Activated gamma-delta T cell treated with anti-CD3 and anti-CD28 coated beads, Interleukin-2, amount 50 U/mL, for 16 hours (primary cell): ENCODE measurements at places on chromosomes 5 and 9.

GRCh38 chr5:118611332-118611945 lies 376.9 kb downstream of the DTWD2 start:
- DNase-seq = no peak

DNA sequence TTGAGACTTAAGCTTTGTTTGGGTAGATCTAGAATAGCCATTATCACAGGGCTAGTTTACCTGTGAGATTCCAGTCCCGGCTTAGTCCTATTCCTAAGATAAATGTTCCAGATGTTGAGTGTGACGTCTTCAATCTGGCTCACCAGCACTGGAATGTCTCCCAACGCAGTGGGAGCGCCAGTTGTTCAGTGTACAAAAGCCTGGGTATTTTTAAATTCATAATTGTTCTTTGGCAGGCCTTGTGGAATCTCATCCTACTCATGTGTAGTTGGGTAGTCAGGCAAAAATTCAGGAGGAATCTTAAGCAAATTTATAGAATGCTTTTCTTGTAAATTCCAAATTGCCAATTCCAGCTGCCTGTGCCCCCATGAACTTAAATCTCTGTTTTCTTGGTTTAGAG lies 272.6 kb upstream of the KCNN2 start:
- DNase-seq = no peak

DNA sequence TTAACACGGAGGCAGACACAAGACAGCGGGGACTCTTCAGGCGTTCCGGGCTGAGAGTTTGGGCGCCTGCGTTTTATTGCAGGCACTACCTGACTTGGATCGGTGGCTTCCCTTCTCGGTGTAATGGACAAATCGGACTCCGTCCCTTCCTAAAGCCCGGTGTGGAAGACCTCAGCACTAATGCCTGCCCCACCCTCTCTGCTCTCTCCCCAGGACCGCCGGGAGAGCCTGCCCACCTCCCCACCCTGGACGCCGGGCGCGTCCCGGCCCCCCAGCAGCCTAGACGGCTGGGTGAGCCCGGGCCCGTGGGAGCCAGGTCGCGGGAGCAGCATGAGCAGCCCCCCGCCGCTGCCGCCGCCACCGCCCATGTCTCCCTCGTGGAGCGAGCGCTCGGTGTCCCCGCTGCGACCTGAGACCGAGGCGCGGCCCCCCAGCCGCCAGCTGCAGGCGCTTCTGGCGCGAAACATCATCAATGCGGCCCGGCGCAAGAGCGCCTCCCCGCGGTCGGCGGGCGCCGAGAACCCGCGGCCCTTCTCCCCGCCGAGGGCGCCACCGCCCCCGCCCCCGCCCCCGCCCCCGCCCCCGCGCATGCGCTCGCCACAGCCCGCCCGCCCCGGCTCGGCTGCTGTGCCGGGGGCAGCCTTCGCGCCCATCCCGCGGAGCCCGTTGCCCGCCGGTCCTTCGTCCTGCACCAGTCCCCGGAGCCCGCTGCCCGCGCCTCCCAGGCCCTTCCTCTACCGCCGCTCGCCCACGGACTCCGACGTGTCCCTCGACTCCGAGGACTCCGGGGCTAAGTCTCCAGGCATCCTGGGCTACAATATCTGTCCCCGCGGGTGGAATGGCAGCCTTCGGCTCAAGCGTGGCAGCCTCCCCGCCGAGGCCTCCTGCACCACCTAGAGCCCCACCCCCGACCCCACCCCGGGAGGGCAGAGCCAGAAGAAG lies 4.6 kb upstream of the MYOZ3 start:
- peak; percentile 57 for DNase-seq

DNA sequence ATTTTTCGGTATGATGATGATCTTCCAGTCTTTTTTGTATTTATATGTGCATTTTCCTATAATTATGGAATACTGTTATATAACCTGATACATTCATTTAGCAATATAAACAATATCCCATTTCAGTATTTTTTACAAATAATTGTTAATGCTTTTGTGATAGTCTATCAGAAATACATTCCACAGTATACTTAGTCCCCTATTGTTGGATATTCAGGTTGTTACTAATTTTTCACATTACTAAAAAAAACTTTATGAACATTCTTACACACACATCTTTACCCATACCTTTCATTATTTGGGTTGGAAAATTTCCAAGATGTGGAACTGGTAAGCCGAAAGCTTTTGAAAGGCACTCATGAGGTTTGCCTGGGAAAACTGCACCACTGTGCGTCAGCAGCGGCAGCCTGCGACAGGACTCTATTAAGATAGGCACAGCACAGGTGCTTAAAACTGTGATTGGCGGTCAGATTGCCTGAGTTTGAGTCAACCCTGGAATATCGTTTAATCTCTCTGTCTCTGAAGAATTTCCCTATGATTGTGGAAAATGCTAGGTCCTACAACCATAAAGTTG lies 147.5 kb upstream of the ERCC6L2 start:
- DNase-seq = no peak

- no peak for DNase-seq
Observed at GRCh38 chr9:19728101-19728500, 60.7 kb downstream of the SLC24A2 start.

DNA sequence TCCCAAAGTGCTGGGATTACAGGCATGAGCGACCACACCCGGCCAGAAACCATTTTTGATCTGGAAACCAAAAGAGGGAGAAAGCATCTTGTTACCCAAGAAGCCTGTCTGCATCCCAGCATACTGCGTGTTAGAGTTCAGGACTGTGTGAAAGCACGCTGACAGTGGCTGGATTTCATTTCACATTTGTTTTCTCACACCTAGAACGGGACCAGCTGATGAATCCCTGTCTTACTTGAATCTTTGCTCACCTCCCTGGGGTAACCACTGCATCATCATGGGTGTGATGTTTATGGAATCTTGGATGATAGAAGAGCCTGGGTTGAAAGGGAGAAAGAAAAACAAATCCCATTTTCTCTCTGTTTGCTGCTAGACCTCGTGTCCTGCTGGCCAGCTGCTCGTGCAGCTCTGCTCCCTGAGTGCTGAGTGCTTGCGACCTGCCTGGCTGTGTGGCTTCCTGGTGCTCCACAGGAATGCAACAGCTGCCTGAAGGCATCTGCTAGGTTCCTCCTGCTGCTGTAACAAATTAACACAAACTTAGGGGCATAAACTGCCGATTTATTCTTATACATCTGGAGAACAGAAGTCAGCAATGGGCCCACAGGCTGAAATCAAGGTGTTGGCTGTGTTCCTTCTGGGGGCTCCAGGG lies 378.3 kb upstream of the DAP start:
- DNase-seq = no peak

- no peak for DNase-seq
Observed at GRCh38 chr5:179453616-179454015, 96.7 kb upstream of the RUFY1 start.

- no peak for DNase-seq
Observed at GRCh38 chr5:28430565-28431178, 1392.3 kb upstream of the CDH9 start.

- no peak for DNase-seq
Observed at GRCh38 chr9:97861148-97861475, 8.1 kb downstream of the FOXE1 start.

GRCh38 chr5:96125231-96125891 lies 163.7 kb upstream of the ELL2 start:
- DNase-seq = no peak

- DNase-seq = no peak
Observed at GRCh38 chr9:15824310-15824709, 271.5 kb downstream of the CCDC171 start.

GRCh38 chr5:60993875-60994571 lies 49.0 kb downstream of the NDUFAF2 start:
- no peak for DNase-seq

- DNase-seq = no peak
Observed at GRCh38 chr5:172276214-172276613, 7.3 kb downstream of the UBTD2 start.

- no peak for DNase-seq
Observed at GRCh38 chr5:175894793-175895192, 23.4 kb downstream of the CPLX2 start.

- no peak for DNase-seq
Observed at GRCh38 chr9:137147091-137147792, 8.3 kb downstream of the GRIN1 start.

DNA sequence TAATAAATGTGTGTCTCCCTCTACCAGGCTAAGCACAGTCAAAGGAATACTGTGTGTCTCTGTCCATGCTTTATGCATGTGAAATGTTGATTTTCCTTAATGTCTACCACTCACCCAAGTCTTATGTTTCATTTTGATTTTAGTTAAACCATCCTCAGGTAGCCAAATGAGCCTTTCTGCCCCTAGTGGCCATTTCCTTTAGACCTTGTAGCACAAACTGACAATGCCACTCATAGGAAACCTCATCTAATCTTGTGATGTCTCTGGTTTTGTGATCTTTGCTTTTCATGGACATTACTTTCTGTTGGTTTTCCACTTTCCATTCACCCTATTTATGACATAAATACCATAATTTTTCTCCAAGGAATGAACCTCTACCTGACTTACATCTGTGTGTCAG lies 820.8 kb downstream of the MAT2B start:
- DNase-seq = no peak

- no peak for DNase-seq
Observed at GRCh38 chr9:14939378-14939777, 29.1 kb upstream of the FREM1 start.

- DNase-seq = no peak
Observed at GRCh38 chr9:26789959-26790358, 102.6 kb downstream of the CAAP1 start.

GRCh38 chr5:132114150-132115121 lies 40.8 kb downstream of the CSF2 start:
- DNase-seq = no peak

DNA sequence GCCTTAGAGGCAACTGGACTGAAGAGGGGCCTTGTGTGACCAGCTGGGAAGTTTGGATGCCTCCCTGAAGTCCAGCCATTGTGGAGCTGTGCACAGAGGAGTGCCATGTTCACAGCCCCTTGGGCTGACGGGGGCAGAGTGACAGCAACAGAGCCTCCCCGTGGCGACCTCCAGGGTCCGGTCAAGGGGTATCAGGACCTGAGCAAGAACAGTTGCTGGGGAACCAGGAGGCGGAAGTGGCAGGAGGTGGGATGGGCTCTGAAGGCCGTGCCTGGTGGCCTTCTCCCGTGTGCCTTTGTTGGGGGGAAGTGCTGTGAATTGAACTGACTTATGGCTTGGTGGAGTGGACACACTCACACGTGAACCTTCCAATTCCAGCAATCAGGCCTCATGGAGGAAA lies 14.0 kb downstream of the BNIP1 start:
- DNase-seq = no peak

GRCh38 chr5:31577438-31577837 lies 45.3 kb downstream of the C5orf22 start:
- no peak for DNase-seq

- no peak for DNase-seq
Observed at GRCh38 chr5:131305138-131305689, 41.4 kb downstream of the CDC42SE2 start.

DNA sequence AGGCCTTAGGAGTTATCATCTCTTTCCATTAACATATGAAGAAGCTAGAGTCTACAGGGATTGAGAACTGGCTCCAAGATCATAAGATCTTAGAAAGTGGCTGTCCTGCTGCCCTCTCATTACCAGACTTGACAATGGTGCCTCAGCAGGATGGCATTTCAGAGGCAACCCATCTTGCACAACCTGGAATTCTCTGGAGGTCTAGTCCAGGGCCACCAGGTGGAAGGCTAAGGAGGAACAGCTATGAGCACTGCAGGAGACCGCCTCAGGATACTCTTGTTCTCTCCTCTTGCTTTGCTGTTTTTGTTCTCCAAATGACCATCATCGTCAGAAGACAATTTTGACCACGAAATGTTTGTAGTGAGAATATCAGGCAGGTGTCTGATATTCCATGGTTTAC lies 322.6 kb downstream of the FBXL17 start:
- no peak for DNase-seq

DNA sequence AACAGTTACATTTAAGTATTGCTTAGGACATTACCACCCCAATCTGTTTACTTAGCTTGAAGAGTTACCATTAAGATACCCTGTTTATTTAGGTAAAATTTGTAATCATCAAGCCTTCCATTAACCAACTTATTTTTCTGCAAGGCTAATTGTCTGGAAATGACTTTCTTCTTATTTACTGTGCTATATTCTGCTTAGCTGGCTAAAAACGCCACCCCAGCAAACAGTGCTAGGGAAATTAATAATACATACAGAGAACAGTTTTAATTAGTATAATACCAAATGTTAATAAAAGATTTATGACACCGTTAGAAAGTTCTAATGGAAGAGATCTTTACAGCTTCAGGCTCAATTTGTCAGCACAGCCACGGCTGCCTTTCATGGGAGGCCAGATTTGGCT lies 14.0 kb downstream of the TLX3 start:
- DNase-seq = no peak

GRCh38 chr5:125186911-125187375 lies 440.5 kb upstream of the ZNF608 start:
- DNase-seq = no peak

GRCh38 chr5:104265531-104266140 lies 703.0 kb upstream of the NUDT12 start:
- DNase-seq = no peak

GRCh38 chr5:151141535-151141934 lies 16.0 kb downstream of the ANXA6 start:
- peak; percentile 55 for DNase-seq
